T1000 (cell line): ENCODE measurements at places on chromosomes 5 and 9.

GRCh38 chr9:28915202-28915930 lies 1342.1 kb upstream of the C9orf72 start:
- no peak for DNase-seq

DNA sequence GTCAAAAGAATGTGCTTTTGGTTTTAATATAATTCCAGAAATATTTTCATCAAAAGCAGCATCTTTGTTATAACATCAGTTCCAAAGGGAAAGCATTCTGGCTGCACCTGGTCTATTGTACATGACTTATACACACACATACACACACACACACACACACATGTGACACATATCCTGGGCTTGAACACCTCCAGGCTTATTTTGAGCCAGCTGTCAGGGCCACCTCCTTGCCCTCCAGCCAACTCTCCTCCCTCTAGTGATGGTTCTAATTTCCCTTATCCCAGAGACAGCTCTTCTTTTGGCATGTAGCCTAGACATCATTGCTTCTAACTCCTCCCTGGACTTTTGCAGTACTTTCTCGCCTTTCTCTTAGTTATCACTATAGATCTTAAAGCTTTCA lies 115.0 kb downstream of the PIK3R1 start:
- no peak for DNase-seq

GRCh38 chr5:168818558-168818957 lies 239.4 kb upstream of the PANK3 start:
- DNase-seq = no peak

- no peak for DNase-seq
These were observed 457 bp downstream of the UGCG start for GRCh38 chr9:111896942-111897600.

- no peak for DNase-seq
These were observed 36.7 kb upstream of the F2R start for GRCh38 chr5:76679231-76679630.

GRCh38 chr5:154276973-154277331 lies 86.4 kb downstream of the GALNT10 start:
- no peak for DNase-seq

GRCh38 chr5:62600560-62601252 lies 22.1 kb downstream of the LRRC70 start:
- DNase-seq = no peak

DNA sequence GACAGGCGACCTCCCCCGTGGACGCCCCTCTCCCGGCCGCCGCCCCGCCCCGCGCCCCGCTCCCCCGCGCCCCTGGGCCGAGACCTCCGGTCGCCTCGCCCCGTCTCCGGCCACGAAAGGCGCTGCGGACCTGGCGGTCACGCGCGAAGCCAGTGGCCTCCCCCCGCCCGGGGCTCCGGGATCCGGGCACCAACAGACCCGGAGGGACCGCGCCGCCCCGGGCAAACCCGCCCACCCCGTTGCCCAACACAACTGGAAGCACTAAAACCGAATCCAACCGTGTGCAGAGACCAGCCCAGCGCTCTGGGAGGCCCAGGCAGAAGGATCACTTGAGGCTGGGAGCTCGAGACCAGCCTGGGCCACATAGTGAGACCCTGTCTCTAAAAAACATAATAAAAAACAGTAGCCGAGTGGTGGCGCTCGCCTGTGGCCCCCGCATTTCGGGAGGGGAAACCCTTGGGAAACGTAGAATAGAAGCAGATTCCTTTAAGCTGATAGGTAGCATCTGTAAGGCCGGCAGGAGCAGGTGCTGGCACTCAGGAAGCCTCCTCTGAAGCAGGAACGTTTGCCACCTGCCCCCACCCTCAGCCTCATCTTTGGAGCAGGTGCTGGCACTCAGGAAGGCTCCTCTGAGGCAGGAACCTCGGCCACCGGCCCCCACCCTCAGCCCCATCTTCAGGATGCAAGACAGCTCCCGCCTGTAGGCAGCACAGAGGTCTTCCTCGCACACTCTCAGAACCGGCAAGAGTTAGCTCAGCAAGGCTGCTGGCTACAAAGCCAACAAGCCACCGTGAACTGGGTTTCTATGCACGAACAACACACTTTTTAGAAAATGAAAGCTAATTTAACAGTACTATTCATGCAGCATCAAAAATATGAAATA lies 4.6 kb upstream of the SLC9A3 start:
- no peak for DNase-seq

DNA sequence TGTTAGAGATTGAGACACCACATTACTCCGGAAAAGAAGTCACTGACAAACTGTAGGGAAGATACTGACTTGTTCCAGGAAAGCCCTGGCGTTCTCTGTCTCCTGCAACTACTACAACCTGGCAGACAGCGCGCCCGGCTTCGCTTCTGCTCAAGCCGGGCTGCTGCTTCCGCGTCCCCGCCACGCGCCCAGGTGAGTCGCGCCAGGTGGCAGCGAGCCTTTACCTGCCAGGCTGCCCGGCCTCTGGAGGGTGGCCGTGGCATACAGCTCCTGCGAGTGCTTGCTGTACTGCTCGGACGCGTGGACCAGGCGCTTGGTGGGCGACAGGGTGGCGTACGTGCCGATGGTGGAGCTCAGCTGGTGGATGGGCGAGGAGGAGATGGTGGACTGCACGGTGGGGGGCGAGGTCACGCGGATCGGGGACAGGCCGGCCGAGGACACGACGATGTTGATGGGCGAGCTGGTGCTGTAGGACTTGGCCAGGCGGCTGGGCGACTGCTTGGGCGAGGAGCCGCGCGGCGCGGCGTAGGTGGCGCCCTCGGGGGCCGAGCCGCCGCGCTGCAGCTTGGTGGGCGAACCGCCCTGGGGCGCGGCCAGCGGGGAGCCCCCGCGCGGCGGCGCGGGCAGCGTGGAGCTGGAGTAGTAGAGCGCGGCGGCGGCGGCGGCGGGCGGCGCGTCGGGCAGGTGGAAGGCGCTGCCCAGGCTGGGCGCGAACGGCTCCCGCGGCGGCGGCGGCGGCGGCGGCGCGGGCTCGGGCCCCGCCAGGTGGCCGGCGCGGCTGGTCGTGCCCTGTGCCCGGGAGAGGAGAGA lies 519.6 kb downstream of the CTNND2 start:
- no peak for DNase-seq

DNA sequence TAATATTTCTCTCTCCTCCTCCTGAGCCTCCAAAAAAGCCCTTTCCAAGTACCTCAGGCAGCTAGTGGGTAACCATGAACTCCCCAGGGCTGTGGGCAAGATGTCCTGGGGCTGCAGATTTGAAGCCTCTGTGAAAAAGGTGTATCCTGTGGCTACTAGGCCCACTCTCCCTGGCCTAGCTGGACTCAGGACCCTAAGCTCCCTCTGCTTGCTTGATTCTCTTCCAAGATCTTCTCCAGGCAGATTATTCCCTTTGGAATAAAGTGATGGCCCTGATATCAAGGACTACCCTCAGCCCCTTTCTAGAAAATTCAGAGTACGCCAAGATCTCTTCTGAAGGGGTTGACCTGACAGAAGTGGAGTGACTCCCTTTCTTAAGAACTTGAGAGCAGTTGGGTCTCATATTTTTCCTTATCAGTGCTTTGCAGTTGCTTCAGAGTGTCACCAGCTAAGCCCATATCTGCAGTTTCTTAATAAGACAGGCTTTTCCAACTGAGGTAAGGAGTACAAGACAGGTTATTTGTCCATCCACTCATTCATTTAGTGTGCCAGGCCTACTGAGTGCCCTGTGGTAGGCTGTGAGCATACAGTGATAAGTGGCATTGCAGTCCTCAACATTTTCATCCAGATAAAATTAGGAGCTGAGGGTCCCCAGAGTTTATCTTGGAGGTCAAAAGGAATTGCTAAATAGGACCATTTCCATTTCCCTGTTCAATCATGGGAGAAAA lies 42.5 kb downstream of the CYSTM1 start:
- no peak for DNase-seq

DNA sequence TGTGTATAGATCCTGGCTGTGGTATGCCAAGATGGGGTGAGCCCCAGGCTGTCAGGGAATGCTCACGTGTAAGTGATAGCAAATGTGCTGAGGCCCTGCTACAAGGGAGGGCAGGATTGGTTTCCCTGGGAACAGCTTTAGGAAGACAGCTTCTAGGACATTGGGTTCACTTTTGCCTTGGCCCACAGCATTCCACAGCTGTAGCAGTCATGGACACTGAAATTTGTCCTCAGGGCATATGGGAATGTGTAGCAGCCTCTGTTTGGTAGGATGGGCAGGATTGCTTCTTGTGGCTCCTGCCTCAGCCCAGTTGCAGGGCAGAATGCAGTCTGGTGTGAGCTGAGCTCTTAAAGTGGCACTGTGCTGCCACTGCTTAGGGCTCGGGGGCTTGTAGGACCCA lies 1061.7 kb upstream of the WWC1 start:
- DNase-seq = no peak

DNA sequence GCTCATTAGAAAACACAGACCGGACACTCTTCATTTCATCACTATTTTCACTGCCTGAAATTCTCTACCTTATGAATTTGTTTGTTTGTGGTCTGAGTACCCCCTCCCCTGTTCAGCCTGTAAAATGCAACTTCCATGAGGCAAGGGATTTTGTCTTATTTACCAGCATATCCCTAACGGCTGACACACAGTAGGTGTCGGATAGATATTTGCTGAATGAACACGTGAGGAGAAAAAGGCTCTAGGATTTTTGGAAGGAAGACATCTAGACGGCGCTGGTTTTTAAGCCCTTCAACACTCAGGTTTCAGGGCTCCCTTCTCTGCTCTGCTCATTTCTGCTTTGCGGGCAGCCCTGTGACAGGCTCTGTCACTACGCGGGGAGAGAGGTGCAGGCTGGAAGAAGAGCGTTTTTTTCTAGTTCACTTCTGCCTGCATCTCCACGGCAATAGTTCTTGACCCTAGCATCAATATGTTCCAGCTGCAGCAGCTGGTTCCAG lies 41.0 kb downstream of the KCNMB1 start:
- no peak for DNase-seq

- no peak for DNase-seq
These were observed 2.5 kb upstream of the HNRNPAB start for GRCh38 chr5:178201927-178202235.

DNA sequence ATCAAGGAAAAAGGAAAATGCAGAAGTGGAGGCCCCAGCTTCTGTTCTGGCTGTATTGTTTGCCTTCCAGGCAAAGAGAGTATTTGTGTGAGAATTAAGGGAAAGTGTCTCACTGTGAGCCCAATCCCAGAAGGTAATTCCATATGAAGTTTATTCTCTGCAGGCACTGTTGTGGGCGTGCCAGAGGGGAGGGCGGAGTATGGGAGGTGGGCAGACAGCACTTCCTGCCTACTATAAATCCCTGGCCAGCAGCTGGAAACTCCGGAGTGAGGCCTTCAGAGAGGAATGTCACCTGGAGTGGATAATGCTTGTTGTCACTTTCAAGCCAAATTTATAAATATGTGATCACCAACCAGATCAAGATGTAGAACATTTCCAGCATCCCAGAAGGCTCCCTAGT lies 209.5 kb downstream of the ARHGAP26 start:
- DNase-seq = no peak

GRCh38 chr9:133770076-133770777 lies 32.1 kb upstream of the SARDH start:
- no peak for DNase-seq
